ENCODE measurements at places on chromosomes 6 and 20.

- DNase-seq, result no peak
Observed at GRCh38 chr20:5495026-5495425, 178.3 kb upstream of the PROKR2 start.

DNA sequence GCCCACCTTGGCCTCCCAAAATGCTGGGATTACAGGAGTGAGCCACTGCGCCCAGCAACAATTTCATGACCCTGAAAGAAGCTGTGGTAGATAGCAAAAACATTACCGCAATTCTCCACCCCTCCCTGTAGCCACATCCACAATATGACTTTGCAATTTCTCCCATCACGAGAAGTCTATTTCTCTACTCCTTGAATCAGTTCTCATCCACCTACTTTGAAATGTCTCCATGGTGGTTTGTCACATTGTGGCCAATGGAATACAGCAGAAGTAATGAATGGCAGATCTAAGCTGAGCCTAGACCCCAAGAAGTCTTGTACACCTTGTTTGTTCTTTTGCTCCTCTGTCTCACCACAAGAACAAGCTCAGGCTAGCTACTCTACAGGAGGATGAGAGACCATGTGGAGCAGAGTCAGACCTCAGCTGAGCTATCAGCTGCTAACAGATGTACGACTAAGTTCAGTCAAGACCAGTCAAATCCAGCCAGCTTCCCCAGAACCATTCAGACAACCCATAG, 6.3 kb downstream of the OXT start:
- DNase-seq, result no peak

GRCh38 chr6:73560853-73561407, 40.1 kb upstream of the EEF1A1 start:
- DNase-seq, result no peak

DNA sequence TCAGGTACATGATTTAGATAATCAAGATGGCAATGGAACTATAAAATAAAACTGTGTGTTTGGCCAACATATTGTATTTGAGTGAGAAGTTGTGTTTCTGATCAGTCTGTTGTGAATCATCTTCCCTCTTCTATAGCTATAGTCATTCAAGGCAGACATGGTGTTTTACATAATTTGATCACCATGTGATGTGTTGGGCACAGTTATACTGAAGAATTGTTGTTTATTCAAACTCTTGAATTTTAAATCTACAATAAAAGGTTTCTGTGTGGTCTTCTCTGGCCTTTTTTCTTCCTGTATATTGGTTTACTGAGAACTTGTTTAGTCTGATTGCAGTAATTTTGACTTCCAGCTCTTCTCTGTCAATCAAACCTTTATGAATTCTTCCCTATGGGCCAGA, 4.4 kb downstream of the RNF182 start:
- DNase-seq, result no peak

- no peak for DNase-seq
Observed at GRCh38 chr20:24203526-24204183, 215.1 kb upstream of the GGTLC1 start.

GRCh38 chr6:26474439-26474881, 16.7 kb downstream of the BTN2A1 start:
- no peak for DNase-seq

- no peak for DNase-seq
Observed at GRCh38 chr20:60372822-60373221, 414.6 kb downstream of the CDH26 start.

DNA sequence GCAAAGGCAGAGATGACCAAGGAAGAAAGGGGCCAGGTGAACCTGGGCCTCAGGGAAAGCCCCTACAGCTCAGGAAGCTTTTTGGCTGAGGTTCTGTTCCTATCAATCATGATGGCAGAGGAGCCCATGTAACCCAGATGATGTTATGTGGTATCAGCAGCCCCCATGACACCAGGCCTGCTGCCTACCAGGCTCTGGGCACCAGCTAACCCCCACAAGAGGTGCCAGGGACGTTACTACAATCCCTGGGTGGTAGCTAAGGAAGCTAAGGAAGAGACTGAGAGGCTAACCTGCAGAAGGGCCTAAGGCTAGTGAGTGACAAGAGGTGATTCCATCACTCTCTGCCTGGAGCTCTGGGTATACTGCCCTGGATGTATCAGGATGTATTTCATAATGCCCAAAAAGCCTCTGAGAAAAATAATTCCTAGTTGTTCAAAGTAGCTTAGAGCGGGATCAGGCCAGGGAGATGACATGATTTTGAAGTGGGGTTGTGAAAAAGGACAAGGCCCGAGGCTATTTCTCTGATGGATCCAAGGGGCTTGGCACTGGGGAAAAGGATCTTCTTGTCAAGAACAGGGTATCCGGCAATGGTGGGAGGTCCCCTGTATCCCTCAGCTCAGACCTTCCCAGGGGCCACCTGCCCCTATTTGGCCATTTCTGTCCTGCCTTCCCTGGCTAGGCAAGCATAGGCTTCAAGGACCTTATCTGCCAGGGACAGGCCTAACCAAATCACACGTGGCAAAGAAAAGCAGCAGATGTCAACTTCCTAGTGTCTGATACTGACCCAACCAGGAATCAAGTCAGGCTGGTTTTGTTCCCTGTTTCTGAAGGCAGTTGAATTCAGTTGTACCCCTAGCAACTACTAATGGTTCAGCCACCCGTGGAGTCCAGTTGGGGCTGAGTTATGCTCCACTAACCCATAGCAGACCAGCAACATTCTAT, 41.3 kb downstream of the PANK2 start:
- DNase-seq, result no peak

GRCh38 chr6:18507561-18507960, 120.4 kb downstream of the RNF144B start:
- DNase-seq, result no peak

DNA sequence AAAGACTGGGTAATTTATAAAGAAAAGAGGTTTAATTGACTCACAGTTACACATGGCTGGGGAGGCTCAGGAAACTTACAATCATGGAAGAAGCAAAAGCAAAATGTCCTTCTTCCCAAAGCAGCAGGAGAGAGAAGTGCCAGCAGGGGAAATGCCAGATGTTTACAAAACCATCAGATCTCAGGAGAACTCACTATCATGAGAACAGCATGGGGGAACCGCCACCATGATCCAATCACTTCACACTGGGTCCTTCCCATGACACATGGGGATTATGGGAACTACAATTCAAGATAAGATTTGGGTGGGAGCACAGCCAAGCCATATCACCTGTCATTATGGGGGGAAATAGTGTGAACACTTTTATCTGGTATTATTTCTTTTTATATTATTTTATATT, 557.2 kb downstream of the EYS start:
- no peak for DNase-seq

DNA sequence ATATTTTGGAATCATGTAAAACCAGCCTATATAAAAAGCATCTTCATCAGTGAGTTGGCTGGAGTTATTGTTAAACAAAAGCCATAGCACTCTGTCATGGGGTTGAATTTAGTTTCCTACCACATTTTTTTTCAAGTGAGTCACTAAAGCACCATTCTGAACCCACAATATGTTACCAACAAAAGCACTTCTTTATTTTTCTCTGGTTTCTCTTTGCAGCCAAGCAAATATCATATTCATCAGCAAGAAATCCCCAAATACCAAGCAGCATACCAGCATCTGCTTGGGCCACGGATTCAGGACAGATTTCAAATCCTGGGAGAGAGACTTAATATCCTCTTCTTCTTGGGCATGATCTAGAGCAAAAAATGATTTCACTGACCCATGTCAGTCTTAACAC, 441.4 kb downstream of the BCKDHB start:
- DNase-seq, result no peak

GRCh38 chr6:12927746-12928145, 211.2 kb downstream of the PHACTR1 start:
- DNase-seq, result no peak

DNA sequence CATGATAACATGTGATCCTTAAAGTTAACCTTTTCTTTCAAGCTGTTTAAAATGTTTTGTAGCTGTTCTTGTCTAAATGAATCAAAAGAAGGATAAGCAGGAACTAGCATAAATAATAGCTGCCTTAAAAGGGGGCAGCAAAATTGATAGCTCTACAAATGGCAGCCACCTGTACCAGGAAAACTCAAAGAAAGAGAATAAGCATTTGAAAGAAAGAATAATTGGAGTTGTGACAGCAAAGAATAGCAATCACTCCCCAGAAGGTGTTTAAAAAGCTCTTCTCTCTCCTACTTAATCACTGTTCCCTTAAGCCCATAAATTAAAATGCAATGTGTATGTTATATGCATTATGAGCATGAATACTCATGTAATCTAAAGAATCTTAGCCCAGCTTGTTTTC, 114.6 kb downstream of the SIM1 start:
- no peak for DNase-seq

- DNase-seq, result no peak
Observed at GRCh38 chr6:33008944-33009861, at the start of gene HLA-DOA. HLA-DOA (minus strand) TSS chr6:33009591.

GRCh38 chr6:45156075-45156474, 172.1 kb upstream of the RUNX2 start:
- no peak for DNase-seq

DNA sequence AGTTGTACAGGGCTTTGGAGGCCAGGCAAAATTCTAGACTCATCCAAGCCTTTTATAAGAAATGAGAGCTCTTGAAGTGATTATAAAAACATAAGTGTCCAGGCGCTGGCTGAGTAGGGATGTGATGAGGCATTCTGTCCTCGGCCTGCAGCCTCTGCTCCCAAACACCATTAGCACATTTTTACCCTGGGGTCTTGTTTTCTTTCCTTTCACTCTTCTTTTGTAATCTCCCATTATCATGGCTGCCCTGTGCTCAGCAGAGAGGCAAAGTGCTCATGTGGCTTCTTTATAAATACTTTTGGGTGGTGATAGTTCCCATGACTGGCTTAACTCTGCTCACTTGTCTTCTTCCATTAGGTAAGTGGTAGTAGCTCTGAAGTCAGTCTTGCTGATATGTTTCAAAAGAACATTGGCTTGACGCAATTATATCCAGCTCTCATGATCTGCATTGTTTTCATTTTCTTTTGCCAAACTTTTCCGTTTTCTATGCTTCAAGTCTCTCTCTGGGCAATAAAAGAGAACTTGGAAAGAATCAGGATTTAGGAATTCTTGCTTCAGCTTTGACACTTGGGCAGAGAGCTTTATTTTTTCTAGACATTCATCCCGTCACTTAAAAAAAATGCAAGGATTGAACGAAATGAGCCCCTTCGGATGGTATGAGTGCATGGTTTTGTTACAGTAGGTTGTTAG, 61.1 kb downstream of the CAP2 start:
- no peak for DNase-seq

DNA sequence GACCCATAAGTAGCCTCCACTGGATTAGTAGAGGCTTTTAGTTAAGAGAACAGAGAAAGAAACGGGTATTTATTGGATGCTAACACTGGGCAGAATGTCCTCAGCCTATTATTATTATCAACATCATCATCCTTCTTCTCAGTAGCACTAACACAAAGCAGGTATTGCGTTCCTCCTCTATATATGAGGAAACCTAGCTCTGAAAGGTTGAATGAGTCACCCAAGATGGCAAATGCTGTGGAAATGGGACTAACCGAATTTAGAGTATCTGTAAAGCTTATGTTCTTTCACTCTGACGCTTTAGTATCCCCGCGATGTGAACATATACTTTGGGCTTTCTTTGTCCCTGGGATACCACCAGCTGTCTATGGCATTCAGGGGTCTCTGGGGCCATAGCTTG, 77.0 kb downstream of the ADTRP start:
- no peak for DNase-seq

GRCh38 chr20:39853636-39854035, 835.4 kb downstream of the MAFB start:
- DNase-seq, result no peak

DNA sequence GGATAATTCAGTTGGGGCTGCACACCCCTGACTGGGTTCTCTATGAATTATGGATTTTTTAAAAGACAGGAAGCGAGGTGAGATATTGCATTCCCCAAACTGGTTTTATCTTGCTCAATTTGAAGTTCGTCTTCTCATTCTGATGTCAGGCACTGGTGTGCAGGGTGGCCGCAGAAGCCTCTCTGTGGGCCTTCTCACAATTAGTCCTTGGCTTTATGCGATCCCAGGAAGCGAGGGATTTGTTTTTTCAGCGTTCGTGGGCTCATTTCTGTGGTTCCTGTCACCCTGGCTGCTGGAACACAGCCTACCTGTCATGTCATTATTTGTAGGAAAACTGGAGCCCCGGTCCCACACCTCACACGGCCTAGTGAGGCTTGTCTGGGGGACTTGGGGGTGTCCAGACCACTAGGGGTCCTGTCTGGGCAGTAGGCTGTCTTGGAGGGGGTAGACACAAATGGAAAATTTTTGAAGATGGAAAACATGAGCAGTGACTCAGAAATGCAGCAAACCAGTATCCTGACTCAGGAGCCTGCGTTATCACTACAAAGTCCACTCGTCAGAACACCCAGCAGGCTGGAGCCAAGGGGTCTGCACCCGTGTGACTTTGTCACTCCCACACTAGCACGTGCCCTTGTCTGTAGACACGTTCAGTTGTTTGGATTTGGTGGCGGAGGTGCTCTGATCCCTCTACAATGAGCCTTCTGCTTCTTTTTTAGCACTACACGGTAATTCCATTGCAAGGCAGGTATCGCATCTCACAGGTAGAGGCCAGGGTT, 42.2 kb downstream of the GNAS-AS1 start:
- DNase-seq, result no peak

DNA sequence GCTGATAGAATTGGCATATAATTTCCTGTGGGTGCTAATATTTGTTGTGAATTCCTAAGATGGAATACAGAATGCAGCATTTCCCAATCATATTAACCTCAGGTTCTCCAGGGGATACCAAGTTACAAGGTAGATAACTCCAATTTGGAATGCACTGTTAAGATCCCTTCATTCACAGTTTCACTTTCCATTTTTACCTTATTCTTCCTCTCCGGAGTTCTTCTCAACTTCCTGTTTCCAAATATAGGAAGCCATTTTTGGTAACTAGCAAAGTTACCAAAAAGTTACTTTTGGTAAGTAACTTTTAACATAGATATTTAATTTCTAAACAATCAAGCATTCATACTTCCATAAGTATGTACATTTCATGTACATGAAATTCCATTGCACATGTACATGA, 63.5 kb upstream of the PHACTR2 start:
- DNase-seq, result no peak

Data from NCI-H526 treated with DMSO at 0.1 percent for 48 hours (cell line).